ENCODE measurements at places on chromosomes 2 and 18.

DNA sequence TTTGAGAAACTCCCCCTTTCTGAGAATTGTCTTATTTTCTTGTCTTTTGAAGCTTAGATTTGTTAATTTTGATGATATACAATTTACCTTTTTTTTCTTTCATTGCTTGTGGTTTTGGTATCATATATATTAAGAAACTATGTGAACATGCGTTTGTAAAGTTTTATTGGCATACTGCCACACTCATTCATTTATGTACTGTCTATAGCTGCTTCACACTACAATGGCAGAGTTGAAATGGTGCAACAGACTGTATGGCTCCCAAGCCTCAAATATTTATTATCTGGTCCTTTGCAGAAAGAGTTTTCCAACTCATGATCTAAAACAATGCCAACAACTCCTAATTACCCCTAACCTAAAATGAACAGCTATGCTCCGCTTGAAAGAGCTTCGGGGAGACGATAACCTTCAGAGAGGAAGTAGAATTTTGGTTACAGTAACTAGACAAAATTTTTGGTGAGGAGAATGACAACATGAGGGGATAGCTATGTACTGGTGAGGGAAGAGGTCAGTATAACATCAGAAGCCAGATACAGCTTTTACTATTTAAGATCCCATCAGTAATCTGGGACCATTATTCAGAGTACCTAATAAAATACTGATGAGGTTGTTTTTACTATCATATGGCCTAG lies 16.1 kb downstream of the PPP3R1 start:
- no peak for DNase-seq

DNA sequence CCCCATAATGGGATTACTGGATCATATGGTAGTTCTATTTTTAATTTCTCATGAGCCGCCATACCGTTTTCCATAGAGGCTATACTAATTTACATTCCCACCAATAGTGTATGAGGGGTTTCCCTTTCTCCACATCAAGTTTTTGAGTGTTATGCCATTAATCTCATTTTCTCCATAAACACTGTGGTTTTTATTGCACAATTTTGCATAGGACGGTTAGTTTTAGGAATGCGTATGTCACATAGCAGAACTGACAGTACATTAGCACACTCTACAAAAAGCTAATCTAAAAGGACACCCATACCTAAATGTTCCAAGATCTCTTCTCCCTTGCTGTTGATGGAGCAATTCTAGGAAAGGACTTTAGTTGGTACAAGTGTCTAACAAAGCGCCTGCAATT lies 32.5 kb downstream of the DARS1 start:
- no peak for DNase-seq

DNA sequence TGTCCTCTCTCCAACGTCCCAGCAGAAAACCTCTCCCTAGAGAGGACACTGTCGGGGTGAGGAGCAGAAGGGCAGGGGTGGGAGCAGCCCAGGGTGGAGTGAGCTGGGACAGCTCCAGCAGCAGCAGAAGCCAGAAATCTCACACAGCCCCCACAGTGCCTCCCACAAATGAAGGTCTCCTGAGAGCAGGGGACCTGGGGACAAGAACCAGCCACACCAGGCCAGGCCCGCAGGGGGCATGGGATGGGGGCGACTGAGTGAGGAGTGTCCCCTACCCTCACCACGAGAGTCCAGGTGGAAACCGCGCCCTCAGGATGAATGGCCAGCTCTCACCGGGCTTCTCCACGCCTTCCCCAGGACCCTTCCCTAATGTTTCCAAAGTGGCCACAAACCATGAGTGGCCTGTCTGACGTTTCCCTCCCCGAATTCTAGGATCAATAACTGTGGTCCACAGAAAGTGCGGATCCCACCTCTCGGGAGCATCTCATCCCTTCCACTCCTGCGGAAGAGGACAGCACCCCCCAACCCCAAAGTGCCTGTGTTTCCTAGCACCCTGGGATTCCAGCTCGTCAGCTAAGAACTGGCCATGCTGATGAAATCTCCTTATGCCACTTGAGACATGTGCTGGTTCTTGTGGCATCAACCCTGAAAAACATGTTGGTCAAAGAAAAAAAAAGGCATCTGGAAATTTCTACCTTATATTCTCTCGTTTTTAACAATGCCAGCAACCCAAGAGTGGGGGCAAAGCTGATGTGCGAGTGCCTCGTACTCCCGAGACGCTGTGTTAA lies 121.1 kb downstream of the HDAC4 start:
- DNase-seq: no peak

DNA sequence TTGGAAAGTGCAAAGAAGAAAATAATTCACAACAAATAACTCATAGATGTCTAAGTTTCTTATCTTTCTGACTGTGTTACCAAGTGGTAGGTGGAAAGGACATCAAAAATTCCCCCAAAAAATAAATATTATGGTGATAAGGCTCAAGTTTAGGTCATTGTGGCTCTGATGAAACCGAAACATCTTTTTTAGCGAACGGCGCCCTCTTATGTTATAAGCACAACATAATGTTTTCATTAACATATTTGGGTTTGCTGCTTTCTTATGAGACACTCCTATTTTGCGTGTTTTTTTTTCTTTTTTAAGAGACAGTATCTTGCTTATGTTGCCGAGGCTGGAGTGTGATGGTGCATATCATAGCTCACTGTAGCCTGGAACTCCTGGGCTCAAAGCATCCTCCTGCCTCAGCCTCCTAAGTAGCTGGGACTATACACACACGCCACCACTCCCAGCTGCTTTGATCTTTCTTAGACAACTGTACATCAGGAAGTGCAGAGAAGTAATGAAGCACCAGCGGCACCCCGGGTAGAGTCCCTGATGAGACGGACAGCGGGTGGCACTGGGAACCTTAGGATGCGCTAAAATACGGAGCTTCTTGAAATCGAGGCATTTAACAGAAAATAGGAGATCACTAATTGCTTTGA lies 38.5 kb upstream of the SLC35G4 start:
- DNase-seq: no peak

DNA sequence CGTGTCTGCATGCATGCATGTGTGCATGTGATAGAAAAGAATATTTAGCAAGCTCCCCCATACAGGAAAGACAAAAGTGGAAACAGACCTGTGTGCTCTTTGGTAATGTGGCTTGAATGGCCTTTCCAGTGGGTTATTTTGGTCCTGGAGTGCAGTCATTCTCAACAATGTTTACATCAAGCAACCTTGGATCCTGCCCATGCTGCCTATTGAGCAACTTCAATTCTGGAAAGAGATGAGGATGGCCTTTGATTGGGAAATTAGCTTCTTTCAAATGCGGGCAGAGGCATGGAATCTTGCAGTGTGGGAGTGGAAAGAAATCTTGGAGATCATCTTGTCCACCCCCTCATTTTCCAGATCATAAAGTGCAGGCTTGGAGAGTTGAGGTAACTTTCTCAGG lies 87.2 kb upstream of the SMAD2 start:
- DNase-seq: no peak

DNA sequence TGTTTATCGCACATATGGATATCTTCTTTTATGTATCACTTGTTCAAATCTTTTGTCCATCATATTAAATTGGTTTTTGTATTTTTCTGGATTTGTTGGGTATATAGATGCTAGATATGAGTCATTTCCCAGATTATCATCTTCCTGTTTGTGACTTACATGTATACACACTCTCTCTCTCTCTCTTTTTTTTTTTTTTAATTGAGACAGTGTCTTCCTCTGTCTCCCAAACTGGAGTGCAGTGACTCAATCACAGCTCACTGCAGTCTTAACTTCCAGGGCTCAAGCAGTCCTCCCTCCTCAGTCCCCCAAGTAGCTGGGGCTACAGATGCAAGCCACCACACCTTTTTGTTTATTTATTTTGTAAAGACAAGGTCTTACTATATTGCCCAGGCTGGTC lies 43.8 kb downstream of the XIRP2 start:
- DNase-seq: no peak

DNA sequence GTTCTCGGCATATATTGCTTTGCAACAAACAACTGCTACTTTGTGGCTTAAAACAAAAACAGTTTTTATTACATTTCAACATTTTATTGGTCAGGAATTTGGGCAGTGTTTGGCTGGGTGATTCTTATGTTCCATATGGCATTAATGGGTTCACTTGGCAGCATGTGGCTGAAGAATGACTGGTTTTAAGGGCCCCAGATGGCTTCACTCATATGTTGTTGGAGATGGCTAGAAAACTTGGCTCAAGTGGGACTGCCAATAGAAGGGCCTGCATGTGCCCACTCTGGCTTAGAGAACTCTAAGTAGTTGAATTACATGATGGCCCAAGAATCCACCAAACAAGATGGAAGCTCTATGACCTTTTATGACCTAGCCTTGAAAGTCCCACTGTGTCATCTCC lies 86.1 kb downstream of the FASTKD2 start:
- no peak for DNase-seq

GRCh38 chr2:28389399-28390240 lies 3.0 kb upstream of the FOSL2 start:
- no peak for DNase-seq

DNA sequence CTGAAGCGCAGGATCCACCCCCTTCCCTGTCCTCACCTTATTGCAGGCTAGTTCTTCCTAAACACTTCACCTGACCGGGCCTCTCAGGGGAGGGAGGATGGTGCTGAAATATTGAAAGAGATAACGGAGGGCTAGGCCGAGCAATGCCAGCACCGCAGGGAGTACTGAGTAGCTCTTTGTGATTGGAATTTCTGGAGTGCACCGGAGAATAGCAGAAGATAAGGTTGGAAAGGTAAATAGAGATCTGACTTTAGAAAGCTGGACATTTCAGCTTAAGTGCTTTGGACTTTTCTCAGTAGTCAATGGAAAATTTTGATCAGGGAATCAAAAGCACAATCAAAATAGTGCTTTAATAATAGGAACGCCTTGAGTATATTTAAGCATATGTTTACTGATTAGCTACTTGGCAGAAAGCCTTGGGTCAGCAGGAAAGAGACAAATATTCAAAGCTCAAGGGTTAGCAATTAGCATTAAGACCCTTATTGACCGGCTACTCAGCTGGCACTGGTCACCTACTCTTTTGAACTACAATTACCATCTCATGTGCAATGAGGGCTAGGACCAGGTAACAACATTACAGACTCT lies 142.9 kb upstream of the NDUFV2 start:
- DNase-seq: no peak

GRCh38 chr2:135162786-135163185 lies 110.7 kb downstream of the RAB3GAP1 start:
- DNase-seq: no peak

GRCh38 chr18:50401888-50402287 lies 27.0 kb downstream of the SKA1 start:
- no peak for DNase-seq

DNA sequence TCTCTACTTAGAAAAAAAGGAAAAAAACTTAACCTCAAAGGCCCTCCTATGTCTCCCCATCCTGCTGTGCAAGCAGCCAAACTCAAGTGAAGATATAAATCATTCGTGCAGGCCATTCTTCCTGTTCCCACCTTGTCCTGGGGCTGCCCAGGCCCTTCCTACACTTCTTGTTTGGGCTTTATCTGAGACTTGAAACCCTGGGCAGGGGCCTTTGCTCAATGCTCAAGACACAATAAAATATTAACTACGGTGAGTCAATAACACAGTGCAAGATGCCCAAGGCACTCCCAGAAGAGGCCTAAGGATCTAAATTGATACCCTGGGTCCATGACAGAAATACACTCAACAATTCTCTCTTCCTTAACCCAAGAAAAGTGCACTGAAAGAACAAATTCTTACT lies 67.6 kb downstream of the TBC1D8 start:
- DNase-seq: no peak

Measured in central memory CD8-positive, alpha-beta T cell (primary cell).